ENCODE measurements at places on chromosomes 6 and 20. TPM values are rescaled to one million over a fixed set of nuclear protein-coding genes. Genes with fewer than 3 reads are reported as not detected.

The FUCA2 gene
- total RNA-seq: 60.7 TPM

The CST3 gene
- 544 TPM for total RNA-seq

The OR12D3 gene
- not detected for total RNA-seq

The MICB gene
- 2.9 TPM for total RNA-seq
